ENCODE measurements at places on chromosomes 5 and 9.

DNA sequence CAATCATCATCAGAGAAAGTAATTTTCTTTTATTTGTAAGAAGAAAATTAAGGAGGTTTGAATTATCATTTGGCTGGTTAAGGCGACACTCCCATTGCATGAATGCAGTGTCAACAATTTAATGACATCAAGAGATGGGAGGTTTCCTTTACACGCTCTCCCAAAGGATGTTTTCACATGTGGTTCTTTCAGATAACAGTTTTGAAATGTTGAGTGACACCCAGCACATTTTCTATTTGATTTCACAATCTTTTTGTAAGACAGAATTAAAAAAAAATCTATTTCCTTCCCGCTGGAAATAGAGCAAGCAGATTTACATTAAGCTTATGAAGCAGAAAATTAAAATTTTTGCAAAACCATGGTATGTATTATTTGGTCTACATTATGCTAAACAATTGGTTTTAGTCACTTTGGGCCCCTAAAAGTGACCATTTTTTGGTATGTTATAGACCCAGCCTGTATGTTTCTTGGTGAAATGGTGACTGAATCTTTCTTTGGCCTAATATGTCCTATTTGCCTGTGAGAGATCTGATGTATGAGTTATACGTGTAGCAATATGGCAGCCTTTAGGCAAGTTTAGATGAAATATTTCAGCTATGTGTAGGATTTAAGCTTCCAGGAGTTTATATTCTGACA, 18.9 kb upstream of the ANKRD55 start:
- DNase-seq: no peak

GRCh38 chr5:107289030-107289714, 381.6 kb downstream of the EFNA5 start:
- no peak for DNase-seq

DNA sequence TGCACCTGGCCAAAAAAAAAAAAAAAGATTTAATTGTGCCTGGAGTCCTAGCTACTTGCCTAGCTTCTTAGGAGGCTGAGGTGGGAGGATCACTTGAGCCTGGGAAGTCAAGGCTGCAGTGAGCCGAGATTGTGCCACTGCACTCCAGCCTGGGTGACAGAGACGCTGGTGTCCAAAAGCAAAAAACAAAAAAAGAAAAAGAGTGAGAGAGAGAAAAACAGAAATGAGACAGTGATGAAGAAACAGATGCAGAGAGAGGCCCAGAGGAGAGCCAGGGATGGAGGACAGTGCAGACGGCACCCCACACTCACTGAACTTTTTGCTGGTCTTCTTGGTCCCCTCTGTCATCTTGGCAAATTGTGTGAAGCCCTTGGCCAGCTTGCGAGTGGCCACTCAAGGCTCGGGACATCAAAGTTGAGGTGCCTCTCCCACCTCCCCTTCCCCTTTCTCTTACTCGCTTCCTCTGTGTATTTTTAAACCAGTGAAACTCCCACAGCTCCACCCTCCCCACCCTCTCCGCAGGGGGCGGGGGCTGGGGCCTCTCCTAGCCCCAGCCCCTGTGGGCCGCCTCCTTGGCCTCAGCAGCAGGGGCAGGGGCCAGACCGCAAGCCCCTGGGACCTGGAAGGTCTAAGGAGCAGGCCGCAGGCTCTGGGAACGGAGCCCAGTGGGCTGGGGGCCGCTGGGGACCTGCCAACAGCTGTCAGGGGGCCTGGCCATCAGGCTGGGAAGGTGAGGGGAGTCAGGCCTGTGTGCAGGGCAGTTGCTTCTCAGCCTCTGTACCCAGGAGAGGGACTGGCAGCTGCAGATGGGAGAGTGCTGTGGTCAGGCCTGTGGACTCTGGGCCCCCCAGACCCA, at the start of gene SH2D3C:
TSS of gene SH2D3C (minus strand) at position 387 of the 856 bp plus-strand sequence. CDS start at position 348, 39 bp downstream.
- no peak for DNase-seq

- DNase-seq: no peak
Measured at GRCh38 chr5:36632363-36632664, 25.9 kb downstream of the SLC1A3 start.

DNA sequence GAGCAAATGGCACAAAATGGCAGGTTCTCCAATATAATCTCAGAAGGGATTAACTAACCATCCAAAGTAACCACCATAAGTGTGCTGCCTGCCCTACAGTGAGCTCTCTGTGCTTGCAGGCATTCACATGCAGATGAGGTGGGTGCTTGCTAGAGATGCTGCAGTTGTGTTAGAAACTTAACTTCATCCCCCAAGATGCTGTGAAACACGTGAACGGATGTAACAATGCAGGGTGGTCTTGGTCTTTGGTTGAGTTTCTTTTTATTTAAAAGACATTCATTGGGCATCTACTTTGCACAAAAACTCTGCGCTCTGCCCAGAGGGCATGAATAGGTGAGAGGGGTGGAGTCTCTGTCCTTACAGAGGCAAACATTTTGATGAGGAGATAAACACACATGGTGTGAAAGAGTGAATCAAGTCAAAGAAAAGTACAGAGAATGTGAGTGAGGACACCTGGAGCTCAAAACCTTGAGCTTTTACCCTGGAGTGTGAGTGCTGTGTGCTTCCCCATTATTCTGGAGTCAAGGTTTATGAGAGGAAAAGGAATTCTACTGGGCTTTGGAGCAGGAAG, 143.9 kb upstream of the DAP start:
- DNase-seq: no peak

DNA sequence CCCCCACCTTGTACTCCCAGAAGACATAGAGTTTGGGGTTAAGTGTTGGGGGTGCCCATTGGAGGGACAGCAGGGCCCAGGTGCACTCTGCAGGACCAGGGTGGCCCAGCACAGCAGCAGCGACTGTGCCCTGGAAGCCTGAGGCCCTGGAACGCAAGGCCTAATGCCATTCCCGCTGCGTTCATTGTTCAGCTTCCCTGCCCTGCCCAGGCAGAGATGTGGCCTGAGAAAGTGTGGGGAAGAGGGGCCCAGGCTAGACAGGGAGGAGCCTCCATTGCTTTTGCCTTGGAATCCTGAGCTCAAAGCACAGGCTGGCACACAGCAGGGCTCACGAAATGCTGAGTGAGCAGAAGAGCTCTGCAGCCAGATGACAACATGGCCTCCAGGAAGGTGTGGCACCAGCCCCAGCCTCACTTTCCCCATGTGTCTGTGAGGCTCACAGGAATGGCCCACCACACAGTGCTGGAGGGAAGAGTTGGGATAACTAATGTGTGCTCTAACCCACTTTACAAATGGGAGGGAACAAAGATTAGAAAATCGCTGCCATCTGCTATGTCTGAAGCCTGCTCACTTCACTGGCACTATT, 19.4 kb downstream of the S1PR3 start:
- DNase-seq: no peak

DNA sequence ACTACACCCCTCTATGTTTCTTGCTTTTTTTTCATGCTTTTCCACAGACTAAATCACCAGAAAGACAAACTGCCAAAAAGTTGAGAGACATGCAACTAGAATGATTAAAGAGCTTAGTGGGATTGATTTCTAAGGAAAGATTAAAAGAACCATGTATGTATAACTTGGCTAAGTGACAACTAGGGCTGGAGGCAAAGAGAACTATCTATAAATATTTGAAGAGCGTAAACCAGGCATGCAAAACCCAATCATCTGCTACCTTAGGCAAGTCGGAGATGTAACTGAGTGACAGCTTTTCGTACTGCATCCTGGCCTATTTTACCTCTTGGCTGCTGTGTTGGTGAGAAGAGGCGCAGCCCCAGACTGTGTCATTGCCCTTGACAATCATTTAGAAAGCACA, 121.0 kb upstream of the TLX3 start:
- no peak for DNase-seq

GRCh38 chr9:72169178-72169577, 19.9 kb downstream of the GDA start:
- no peak for DNase-seq

- no peak for DNase-seq
Measured at GRCh38 chr9:130292106-130292505, 26.5 kb downstream of the HMCN2 start.

DNA sequence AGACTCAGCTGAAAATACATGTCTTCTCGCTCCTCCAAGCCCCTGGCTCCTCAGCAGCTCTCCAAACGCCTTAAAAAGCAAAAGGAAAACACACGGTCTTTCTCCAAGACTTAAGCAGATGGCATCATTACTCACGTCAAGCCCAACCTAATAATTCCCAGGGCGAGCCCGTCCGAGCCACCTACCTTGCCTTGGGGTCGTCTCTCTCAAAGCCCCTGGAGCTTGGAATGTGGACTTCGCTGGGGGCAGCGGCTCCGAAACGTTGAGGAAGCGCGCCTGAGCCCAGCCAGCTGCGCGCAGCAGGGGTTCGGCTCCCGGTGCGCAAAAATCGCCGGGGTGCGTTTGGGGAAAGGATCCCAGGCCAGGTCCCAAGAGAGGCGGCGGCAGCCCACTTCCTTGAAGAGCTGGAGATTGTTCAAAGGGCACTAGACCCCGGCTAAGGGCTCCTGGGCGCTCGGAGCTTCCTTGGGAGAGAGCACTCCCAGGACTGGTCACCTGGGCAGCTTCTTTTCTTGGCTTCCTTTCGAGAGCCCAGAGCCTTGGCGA, 395 bp downstream of the DRD1 start:
- DNase-seq: no peak

DNA sequence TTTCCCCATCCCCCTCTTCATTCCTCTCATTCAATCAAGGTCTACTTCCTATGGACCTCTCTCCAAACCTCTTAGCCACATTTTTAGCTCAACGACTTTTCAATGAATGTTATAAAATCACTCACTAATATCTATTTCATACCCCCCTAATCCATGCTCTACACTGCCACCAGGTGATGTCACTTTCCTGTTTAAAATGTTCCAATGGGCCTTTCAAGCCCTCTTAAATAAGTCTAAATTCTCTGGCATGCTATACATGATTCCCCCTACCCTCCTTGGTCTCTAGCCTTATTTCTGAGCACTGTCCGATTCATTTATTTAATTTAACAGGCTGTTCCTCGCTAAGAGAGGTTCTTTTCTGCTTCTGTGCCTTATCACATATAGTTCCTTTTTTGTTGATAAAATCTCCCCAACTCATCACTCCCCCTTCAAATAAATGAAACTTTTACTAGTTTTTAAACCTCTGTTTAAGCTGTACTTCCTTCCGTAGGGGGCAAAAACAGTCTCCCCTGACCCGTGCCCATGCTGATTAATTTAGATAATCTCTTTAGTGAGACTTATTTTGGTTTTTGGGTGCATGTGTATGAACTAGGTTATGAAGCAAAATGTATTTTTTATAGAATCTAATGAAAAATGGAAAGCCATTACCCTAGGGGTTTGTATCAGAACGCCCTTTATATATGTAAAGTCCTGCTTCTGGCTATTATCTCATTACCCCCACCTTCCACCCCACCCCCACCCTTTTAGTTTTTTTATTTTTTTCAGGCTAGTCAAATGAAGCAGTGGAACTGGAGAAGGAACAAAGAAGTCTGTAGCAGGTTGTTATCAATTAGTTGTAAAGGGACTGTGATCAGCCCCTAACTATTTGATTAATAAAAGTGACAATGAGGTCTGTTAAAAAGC, 9.0 kb downstream of the ABHD17B start:
- no peak for DNase-seq

DNA sequence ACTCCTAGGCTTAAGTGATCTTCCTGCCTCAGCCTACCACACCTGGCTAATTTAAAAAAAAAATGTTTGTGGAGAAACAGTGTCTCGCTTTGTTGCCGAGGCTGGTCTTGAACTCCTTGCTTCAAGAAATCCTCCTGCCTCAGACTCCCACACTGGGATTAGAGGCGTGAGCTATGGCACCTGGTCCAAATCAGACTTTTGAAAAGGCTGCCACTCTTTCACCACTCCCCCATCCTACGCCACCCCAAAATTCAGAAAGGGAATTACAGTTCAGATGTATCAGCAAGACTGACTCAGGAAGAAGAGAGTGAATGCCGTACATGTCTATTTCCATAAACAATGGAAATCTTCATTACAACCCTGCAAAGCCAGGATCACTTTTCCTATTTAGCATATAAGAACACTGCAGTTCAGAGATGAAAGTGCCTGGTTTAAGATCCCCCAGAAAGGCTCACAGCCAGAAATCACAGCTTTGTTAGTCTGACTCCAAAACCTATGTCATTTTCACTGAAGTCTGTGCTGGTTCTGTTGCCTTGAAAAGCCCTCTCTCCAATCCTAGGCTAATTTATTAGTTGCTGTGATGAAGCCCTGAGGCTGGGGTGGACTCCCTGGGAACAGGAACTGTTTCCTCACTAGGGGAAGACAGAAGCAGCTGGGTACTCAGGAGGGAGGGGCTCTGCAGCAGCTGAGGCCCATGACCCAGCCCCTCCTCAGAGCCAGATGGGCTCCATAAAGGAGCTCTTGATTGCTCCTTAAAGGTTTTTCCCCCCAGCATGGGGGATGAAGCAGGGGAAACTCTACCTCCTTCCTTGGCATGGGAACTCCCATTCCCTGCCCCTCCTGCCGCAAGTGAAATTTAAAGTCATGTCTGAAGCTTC, 3.1 kb downstream of the FBLL1 start:
- DNase-seq: no peak
